Aorta (tissue), 5 donors: ENCODE measurements at places on chromosomes 3 and 15. TPM values are rescaled to one million over a fixed set of nuclear protein-coding genes. Genes with fewer than 3 reads are reported as not detected.

DNA sequence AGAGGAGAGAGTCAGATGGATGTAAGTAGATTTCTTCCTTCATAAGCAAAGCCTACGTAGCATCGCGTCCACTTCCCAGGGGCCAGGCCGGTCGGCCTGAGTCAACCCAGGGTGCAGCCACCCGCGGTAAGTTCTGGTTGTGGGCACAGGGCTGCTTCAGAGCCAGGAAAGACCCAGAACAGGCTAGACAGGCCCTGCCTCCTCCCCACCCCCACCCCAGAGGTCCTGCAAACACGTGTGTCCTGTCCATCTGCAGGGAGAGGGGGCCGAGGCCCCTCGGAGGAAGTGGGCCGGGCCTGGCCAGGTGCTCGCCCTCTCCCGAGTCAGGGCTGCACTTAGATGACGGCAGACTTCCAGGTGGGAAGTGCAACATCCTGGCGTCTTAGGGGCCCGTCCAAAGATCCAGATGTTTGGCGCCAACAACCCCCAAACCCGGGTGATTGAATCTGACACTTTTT lies 100.8 kb upstream of the ALDH1A3 start:
- DNase-seq, result no peak

- DNase-seq, result no peak
These were observed at the start of gene TPRG1 for GRCh38 chr3:189171707-189172106. Gene TPRG1, plus strand, starts transcription at chr3:189171971. Its CDS starts 35,414 bp downstream, at chr3:189207385.

DNA sequence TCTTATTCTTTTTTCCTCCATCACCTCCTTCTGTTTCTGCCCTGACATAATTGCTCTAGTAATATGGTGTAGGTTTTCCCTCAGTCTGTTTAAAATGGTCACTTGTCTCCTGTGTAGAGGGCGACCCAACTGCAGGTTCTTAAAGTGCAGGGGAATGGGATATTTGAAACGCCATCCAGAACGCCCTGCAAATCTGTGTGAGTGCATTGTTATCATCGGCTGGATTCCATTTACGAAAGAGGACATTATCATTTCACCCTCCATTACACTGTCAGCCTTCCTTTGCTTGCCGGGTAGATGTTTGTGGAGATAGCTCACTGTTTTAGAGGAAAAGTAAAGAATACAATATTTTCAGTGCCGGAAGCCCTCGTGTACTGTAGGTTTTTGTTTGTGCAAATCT lies 354.0 kb downstream of the LRTM1 start:
- DNase-seq, result no peak

DNA sequence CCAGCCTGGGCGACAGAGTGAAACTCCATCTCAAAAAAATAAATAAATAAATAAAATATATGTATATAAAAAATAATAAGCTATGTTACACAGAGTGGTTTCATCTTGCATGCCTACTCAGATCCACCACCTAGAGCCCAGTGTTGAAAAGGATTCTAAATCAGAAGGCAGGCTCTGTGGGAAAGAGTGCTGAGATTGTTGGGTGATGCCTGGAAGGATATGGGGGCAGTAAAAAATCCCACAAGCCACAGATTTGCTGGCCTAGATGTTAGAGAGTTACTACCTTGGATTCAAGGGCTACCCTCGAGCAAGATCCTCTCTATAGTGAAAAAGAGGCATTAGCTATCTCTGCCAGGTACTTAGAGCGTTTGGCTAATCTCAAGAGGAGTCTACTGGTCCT lies 144.3 kb downstream of the STAC start:
- no peak for DNase-seq

DNA sequence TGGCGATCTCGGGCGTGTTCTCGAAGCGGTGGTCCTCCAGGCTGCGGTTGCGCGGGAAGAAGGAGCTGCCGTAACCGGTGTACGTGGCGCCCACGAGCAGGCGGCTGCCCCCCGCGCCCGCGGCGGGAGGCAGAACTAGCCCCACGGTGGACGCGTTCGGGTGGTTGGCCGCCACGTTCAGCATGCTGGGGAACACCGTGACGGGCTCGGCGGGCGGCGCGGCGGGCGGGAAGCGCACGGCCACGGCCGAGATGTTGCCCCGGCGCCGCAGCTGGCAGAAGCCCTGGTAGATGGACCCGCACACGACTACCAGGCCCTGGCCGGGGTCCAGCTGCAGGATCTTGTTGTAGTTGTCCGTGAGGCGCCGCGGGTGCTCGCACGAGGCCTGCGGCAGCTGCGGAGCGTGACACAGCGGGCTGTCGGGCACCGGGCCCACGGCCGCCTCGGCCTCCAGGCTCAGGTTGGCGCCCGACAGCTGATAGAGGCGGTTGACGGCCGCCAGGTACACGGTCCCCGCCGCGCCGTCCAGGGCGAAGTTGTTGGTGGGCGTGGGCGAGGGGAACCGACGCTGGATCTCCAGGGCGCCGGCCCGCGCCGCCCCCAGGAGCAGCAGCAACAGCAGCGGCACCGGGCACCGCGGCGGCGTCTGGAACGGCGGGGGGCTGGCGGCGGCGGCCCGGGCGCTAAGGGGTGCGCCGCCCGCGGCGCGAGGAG lies 397 bp downstream of the PLXND1 start:
- DNase-seq, result no peak

GRCh38 chr3:131669600-131669999 lies 166.8 kb upstream of the MRPL3 start:
- no peak for DNase-seq

GRCh38 chr3:122758877-122759560 lies 34.6 kb downstream of the HSPBAP1 start:
- no peak for DNase-seq

- DNase-seq, result no peak
These were observed 36.9 kb upstream of the TRIM59 start for GRCh38 chr3:160486459-160486869.

MOBP gene
- total RNA-seq, result 0.23 TPM
